NCI-H1436 (cell line): ENCODE measurements at places on chromosomes 12 and 14.

GRCh38 chr14:67343601-67344230 is 15.9 kb downstream of the ATP6V1D start:
- no peak for DNase-seq

- no peak for DNase-seq
Observed at GRCh38 chr12:2804393-2805142, 7.9 kb upstream of the ITFG2 start.

- DNase-seq: no peak
Observed at GRCh38 chr14:82080370-82080769, 546.7 kb upstream of the SEL1L start.

- DNase-seq: no peak
Observed at GRCh38 chr14:65267856-65268255, 144.7 kb upstream of the FUT8 start.

DNA sequence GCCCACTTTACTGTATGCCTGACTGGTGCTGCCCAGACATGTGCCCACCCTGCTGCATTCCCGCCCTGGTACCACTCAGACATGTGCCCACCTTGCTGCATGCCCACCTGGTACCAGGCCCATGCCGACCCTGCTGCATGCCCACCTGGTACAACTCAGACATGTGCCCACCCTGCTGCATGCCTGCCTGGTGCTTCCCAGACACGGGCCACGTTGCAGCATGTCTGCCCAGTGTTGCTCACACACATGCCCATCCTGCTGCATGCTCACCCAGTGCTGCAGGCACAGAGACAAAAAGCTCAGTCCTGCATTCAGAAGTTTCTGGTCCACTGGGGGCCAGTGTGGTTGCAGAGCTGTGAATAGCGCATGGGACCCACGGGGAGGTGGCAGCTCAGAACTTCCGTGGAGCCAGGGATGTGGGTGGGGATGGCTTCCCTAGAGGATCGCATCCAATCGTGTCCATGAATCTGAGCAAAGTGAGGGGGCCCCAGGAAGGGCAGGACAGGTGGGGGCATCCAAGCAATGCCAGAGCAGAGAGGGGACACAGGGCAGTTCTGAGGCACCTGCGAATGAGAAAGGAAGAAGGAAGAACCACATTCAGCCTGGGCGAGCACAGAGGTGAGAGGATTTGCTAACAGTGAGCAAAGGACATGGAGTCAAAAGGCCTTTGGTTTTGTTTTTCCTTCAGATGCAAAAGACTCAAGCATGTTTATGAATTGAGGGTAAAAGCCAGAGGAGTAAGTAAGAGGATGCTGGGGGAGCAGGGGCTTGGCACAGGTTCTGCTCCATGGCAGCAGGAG is 175.9 kb upstream of the C14orf180 start:
- no peak for DNase-seq

DNA sequence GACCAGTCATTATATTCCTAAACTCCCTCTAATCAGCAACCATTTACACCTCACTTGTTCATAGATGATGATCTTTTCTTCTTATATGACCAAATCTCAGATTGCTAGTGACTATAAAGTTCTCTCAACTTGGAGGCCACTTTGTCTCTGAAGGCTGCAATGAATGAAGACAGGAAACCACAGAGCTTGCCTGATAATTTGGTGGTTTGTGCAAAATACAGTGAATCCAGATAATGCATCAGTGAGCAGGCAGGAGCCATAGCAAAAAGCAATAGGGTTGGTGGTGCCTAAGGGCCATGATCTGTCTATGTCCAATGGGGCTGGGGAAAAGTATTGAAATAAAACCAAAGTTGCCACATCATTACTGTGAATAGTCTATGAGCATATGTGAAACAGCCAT is 123.8 kb upstream of the LRFN5 start:
- no peak for DNase-seq

- DNase-seq: no peak
Observed at GRCh38 chr12:51188359-51189051, 15.6 kb upstream of the TFCP2 start.

DNA sequence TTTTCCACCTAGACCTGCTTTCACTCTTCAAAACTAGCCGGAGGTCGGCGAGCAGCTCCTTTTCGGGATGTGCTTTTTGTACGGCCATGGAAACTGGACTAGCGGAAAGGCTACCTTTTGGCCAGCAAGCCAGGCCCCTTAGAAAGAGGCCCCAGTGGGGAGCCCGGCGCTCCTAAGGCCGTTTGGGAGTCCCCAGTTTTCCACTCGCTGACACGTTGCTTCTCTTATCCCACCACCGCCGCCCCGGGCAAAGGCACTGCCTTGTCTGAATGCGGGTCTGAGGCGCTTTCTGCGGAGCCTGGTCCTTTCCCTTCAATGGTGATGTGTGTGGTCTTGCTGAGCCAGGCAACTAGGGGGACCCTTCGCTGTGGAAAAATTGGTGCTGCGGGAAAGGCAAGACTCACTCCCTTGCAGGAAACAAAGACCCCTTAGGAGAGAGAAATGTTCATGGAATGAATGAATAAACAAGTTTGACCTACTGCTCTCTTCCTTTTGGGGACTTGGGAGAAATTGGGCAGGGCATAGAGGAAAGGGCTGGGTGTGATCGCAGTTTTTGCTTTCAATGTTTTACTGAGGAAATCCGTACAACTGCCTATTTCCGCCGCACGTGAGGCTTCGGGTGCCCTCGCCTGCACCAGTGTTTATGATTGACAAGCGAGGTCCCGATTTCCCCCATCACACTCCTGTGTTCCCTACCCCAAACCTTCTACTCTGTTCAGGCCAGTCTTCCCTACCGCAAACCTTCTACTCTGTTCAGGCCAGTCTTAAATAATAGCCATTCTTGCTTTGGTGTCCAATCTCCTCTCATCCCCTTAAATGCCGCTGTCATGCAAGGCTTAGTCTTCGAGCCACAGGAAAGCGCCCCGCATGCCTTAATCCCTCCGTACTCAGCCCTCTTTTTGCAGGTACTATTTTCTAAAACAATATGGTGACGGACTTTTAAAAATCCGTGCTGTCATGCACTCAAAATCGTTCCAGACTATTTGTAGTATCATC is 1.0 kb upstream of the SLC38A2 start:
- no peak for DNase-seq

DNA sequence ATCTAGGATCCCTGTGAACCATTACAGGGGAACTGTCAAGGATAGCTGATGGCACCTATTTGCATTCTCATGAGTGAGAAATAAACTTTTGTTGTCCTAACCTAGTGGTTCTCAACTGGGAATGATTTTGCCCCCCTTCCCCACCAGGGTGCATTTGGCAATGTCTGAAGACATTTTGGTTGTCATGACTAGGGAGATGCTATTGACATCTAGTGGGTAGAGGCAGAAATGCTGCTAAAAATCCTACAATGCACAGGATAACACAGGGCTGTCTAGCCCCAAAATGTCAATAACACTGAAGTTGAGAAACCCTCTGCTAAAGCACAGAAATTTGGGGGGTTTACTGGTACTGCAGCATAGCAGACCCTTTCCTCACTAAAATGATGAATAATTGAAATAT is 140.9 kb upstream of the SRRM4 start:
- DNase-seq: no peak

- DNase-seq: no peak
Observed at GRCh38 chr14:22282417-22282816, 306.6 kb downstream of the DAD1 start.

GRCh38 chr12:78420991-78421390 is 443.6 kb upstream of the SYT1 start:
- no peak for DNase-seq

GRCh38 chr14:81337073-81337472 is 63.1 kb downstream of the STON2 start:
- DNase-seq: no peak
